ENCODE measurements at places on chromosomes 2 and 18. TPM values are rescaled to one million over a fixed set of nuclear protein-coding genes. Genes with fewer than 3 reads are reported as not detected.

The MOGAT1 gene
- not detected for total RNA-seq

The CDH19 gene
- total RNA-seq, result 31.6 TPM

The UGT1A1 gene
- not detected for total RNA-seq

The PRSS56 gene
- not detected for total RNA-seq

The REL gene
- total RNA-seq, result 15.7 TPM

The TAF4B gene
- total RNA-seq, result 15.6 TPM

The ZNF516 gene
- total RNA-seq, result 19.5 TPM

The RAB31 gene
- 92.9 TPM for total RNA-seq

- no peaks in the 10 kb centered on the region for H3K4me1 ChIP-seq
- DNase-seq, result no peak
- no peak overlapping the region for H3K4me3 ChIP-seq
Observed at GRCh38 chr2:108978709-108979111, 10.3 kb downstream of the EDAR start.

DNA sequence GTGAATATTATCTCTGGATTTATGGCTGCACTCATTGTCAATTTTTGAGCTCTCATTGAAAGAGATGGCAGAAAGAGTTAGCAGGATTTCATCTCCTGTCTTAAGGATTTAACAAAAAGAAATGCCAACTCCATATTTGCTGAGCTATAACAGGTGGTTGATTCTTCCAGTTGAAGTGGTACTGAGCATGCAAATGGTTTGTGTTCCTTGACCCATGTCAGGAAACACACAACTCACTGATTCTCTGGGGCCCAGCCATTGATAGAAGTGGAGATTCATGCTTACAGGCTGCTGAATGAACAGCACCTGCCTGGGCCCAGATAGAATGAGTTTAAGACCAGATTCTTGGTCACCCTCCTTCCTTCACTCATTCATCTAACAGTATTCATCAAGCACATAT, 128.8 kb downstream of the CERS6 start:
- no peaks in the 10 kb centered on the region for H3K36me3 ChIP-seq
- no peaks in the 10 kb centered on the region for H3K27me3 ChIP-seq
- H3K4me1 ChIP-seq, result peaks cover 15% of the 10 kb centered on the region
- no peak overlapping the region for H3K27ac ChIP-seq
- DNase-seq, result no peak
- no peak overlapping the region for H3K4me3 ChIP-seq

DNA sequence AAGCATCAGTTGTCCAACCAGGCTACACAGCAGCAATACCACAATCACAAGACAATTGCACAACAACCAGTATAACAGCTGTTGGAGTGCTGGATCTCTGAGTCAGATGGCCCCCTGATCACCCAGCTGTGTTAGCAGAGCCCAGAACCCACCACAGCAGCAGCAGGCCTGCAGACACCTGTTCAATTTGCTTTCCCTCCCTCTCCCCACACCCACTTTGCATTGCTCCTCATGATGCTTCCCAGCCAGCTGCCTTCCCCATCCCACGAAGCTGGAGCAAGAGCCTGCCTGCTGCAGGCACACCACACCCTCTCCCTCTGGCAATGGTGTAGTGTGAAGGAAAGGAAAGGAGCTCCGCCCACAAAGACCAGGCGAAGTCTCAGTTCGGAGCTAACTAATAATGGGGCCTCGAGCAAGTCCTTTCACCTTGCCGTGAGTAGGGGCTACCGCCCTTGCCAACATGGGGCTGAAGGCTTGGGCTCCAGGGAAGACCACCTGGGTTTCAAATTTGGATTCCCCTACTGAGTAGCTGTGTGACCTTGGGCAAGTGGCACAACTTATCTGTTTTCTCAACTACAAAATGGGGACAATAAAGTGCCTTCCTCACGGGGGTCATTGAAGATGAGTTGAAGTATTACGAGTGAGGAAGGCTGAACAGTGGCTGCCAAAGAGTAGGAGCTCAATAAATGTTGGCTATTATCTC, 19.4 kb upstream of the ZBTB7C start:
- H3K36me3 ChIP-seq, result no peaks in the 10 kb centered on the region
- DNase-seq, result no peak
- H3K4me1 ChIP-seq, result no peaks in the 10 kb centered on the region

DNA sequence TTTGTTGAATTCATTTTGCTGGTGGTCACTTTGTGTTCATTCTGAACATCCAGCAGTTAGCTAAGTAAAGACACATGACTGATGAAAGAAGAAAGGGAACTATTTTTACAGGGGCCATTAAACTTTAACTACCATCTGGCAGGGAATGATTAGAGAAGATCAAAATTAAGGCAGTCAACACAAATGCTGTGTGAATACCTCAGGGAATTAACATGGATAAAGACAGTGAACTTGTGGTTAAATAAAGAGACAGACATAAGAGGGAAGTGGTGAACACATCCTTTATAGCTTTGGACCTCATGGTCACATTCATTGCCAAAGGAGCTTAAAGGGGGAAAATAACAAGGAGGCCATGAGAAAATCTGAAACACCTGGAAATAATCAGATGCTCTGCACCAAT, 52.6 kb upstream of the ATP5MC3 start:
- H3K4me1 ChIP-seq, result no peaks in the 10 kb centered on the region
- no peak overlapping the region for H3K4me3 ChIP-seq
- DNase-seq, result no peak

GRCh38 chr2:174124181-174124580, 124.2 kb downstream of the OLA1 start:
- DNase-seq, result no peak
- no peak overlapping the region for H3K4me3 ChIP-seq

GRCh38 chr2:204691911-204692510, 146.7 kb downstream of the PARD3B start:
- H3K4me1 ChIP-seq, result peaks cover 20% of the 10 kb centered on the region
- no peak for DNase-seq
- no peaks in the 10 kb centered on the region for H3K27me3 ChIP-seq
- no peaks in the 10 kb centered on the region for H3K36me3 ChIP-seq
- no peak overlapping the region for H3K4me3 ChIP-seq

GRCh38 chr2:199303728-199304177, 154.0 kb downstream of the SATB2 start:
- H3K4me3 ChIP-seq, result no peak overlapping the region
- peak; percentile 9 for DNase-seq

DNA sequence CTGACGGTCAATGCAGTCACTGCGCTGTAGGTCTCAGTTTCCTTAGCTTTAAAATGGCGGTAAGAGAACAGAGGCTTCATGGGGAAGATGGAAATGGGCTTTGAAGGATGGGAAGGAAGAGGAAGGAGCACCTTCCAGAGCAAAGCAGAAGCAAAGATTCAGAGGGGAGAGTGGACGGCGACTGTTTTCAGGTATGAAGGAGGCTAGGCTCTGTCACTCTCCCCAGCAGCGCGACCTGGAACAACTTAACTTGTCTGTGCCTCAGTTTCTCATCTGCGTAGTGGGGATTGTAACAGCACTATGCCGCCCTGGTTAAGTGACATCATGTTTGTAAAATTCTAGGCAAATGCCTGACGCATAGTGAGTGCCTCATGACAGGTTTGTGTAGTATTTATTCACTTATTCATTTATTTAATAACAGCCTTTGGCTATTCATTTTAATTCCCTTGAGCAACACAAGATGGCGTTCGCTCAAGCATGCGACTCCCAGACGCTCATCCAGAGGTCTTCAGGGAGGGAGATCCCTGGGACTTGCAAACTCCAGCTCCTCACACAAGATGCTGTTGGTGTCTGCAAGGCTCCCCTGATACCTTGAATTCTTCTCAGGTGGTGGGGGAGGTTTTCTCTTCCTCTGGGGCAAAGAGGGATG, 336.3 kb downstream of the DYSF start:
- H3K27ac ChIP-seq, result no peak overlapping the region
- H3K36me3 ChIP-seq, result no peaks in the 10 kb centered on the region
- no peak for DNase-seq
- H3K27me3 ChIP-seq, result no peaks in the 10 kb centered on the region

- H3K36me3 ChIP-seq, result no peaks in the 10 kb centered on the region
- DNase-seq, result no peak
- no peaks in the 10 kb centered on the region for H3K27me3 ChIP-seq
- H3K27ac ChIP-seq, result no peak overlapping the region
- H3K4me3 ChIP-seq, result no peak overlapping the region
Observed at GRCh38 chr2:150404147-150404546, 83.3 kb downstream of the RND3 start.

DNA sequence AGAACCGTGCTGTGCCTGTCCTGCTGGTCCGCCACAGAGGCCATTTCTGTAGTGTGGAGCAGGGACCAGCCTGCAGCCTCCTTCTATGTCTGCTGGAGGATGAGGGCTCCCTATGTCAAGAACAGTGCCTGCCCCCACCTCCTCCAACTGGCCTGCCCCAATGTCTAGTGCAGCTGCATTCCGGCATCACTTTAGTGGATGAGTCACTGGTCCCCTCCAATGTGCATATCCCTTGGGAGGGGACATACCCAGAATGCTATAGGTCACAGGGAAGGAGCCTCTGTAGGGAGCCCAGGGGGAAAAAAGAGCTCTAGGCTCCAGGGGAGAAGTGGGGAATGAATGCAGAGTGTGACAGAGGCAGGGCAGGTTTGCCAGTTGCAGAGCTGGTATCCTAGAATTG, 219.6 kb downstream of the CELF4 start:
- H3K4me3 ChIP-seq, result no peak overlapping the region
- H3K27ac ChIP-seq, result no peak overlapping the region
- no peaks in the 10 kb centered on the region for H3K36me3 ChIP-seq
- DNase-seq, result no peak
- H3K4me1 ChIP-seq, result no peaks in the 10 kb centered on the region

DNA sequence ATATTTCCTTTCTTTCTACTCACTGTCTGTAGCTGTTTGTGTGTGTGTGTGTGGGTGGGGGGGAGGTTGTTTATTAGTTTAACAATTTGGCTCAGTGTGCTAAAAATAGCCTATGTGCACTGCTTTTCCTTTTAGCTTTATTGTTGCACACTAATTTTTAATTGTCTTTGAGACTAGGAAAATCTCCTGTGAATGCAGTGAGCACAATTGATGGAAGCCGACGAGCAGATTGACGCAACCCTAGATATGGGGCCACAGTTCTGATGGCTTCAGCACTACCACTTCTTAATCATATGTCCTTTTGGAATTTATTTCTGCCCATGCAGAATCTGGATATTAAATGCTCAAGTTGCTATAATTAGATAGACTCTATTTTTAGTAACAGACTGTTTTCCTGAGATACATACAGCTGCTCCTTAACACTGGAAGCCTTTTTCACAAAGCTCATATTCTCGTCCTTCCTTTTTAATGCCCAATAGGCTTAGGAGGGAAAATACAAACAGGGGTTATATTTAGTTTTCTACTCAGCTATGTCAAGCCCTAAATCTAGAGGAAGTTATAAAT, 109.1 kb downstream of the IRS1 start:
- H3K27ac ChIP-seq, result peak overlapping the region; percentile 5
- H3K4me3 ChIP-seq, result peak overlapping the region; percentile 34
- H3K27me3 ChIP-seq, result no peaks in the 10 kb centered on the region
- no peak for DNase-seq

- H3K27ac ChIP-seq, result no peak overlapping the region
- H3K27me3 ChIP-seq, result no peaks in the 10 kb centered on the region
- DNase-seq, result no peak
- peak overlapping the region; percentile 14 for H3K4me3 ChIP-seq
- peaks cover 10% of the 10 kb centered on the region for H3K36me3 ChIP-seq
- peaks cover 68% of the 10 kb centered on the region for H3K4me1 ChIP-seq
Observed at GRCh38 chr18:23458830-23459529, 5.9 kb downstream of the RIOK3 start.

DNA sequence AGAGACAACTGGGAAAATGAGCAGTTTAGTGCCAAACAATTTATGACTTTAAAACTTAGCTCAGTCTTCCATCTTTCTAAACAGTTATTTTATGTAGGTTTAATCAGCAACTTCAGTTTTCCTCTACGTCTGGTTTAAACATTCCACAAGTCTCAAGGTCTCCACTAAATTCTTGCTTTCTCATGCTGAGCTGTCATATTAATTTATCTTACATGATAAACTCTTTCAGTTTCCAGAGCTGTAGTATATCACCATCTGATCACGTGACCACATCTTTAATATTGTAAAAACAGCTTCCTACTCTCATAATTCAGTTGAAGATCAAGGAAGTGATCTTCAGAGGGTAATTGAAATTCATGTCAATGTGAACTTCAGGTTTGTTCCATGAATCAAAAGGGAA, 158.6 kb downstream of the ZNF804A start:
- no peaks in the 10 kb centered on the region for H3K27me3 ChIP-seq
- no peak overlapping the region for H3K4me3 ChIP-seq
- H3K36me3 ChIP-seq, result no peaks in the 10 kb centered on the region
- H3K4me1 ChIP-seq, result no peaks in the 10 kb centered on the region
- DNase-seq, result no peak
- H3K27ac ChIP-seq, result no peak overlapping the region

- H3K27me3 ChIP-seq, result no peaks in the 10 kb centered on the region
- no peak overlapping the region for H3K4me3 ChIP-seq
- no peak overlapping the region for H3K27ac ChIP-seq
- no peaks in the 10 kb centered on the region for H3K36me3 ChIP-seq
- DNase-seq, result no peak
Observed at GRCh38 chr2:162919111-162919510, 80.5 kb upstream of the KCNH7 start.

DNA sequence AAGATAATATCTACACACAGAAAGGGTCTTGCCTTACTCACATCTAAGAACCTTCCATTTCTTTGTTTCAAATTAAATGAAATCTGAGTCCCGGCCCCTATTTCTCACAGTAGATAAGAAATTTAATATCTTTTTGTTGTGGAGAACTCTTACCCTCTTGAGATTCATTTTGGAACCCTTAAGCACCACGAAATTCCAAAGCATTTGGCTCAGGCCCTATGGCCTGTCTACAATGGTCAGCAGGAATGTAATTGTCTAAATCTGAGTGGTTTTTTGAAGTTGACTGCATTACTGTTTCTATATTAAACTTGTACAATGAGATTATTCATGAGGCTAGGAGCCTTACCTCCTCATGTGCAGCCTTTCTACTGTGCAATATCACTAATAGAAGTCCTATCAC, 723.3 kb downstream of the TSN start:
- H3K4me3 ChIP-seq, result no peak overlapping the region
- H3K4me1 ChIP-seq, result no peaks in the 10 kb centered on the region
- no peak overlapping the region for H3K27ac ChIP-seq

DNA sequence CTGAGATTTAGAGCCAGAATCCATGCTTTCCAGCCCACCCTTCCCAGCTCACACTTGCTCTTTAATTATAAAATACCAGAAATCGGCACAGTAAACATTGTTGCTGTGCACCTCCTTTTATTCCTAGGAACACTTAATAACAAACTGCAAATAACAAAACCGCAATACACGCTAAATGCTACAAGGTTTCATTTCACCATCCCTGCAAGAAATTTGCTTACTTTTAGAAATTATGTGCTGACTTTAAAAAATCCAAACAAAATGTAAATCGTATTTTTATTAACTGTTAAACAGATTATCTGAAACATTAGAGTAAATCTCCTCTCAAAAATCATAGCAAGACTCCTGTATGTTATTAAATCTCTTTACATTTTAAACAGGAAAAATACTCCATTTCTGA, 79.3 kb downstream of the TCF4 start:
- no peak overlapping the region for H3K4me3 ChIP-seq
- peaks cover 20% of the 10 kb centered on the region for H3K4me1 ChIP-seq
- no peak for DNase-seq
- H3K27ac ChIP-seq, result no peak overlapping the region
- no peaks in the 10 kb centered on the region for H3K36me3 ChIP-seq

- H3K27ac ChIP-seq, result no peak overlapping the region
- no peaks in the 10 kb centered on the region for H3K4me1 ChIP-seq
- no peaks in the 10 kb centered on the region for H3K36me3 ChIP-seq
- no peaks in the 10 kb centered on the region for H3K27me3 ChIP-seq
- DNase-seq, result no peak
Observed at GRCh38 chr2:112885506-112885902, 25.5 kb upstream of the IL37 start.
